HepG2 (cell line): ENCODE measurements at places on chromosomes 4 and X. TPM values are rescaled to one million over a fixed set of nuclear protein-coding genes. Genes with fewer than 3 reads are reported as not detected.
A peak's percentile ranks its signal among the peaks of the same experiment; 100 is the strongest.

The KLHL34 gene
- not detected in 2 replicates for total RNA-seq

The NXF3 gene
- total RNA-seq: not detected in 2 replicates

The PRSS12 gene
- total RNA-seq: 0.02 and 0.08 TPM in 2 replicates

The CORIN gene
- total RNA-seq: 0.11 and 0.84 TPM in 2 replicates

The ACE2 gene
- total RNA-seq: 2.2 and 3.1 TPM in 2 replicates

The PRDM8 gene
- not detected in 2 replicates for total RNA-seq

The USP26 gene
- not detected in 2 replicates for total RNA-seq

The ARHGAP36 gene
- not detected in 2 replicates for total RNA-seq

The ZCCHC18 gene
- total RNA-seq: 0.18 TPM in 1 of 2 replicates, not detected in the other

The TIGD4 gene
- 0.49 and 0.62 TPM in 2 replicates for total RNA-seq

The NFXL1 gene
- total RNA-seq: 18.6 and 22.6 TPM in 2 replicates

- no peak overlapping the region for H3K27ac ChIP-seq
- no peaks in the 10 kb centered on the region for H3K4me1 ChIP-seq
- DNase-seq: no peak
- H3K36me3 ChIP-seq: no peaks in the 10 kb centered on the region
These were observed 40.8 kb downstream of the CLNK start for GRCh38 chr4:10643600-10644425.

GRCh38 chr4:144647590-144647989 lies 1.6 kb downstream of the HHIP start:
- no peak overlapping the region for H3K4me3 ChIP-seq
- H3K27ac ChIP-seq: no peak overlapping the region
- H3K27me3 ChIP-seq: peaks cover 31% of the 10 kb centered on the region
- no peak for DNase-seq
- no peaks in the 10 kb centered on the region for H3K4me1 ChIP-seq

DNA sequence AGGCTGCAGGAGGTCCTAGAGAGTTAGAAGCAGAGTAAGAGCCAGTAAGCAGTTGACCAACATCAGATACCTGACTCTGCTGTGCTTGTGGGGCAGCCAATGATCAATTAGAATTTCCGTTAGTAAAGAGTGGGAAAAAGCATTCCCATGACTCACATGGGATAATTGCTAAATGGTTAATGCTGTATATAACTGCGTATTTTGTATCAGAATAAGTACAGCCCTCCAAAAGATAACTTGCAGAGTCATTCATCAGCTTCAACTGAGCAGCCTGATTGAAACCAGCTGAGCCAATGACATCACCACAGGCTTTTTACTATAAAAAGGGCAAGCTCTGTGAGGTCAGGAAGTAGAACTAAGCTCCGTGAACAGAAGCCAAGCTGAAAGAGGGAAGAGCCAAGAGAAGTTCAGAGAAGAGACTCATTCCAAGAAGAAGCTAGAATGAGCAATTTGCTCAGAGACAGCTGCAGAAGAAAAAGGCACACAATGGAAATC lies 67.9 kb downstream of the PPP3CA start:
- H3K27me3 ChIP-seq: no peaks in the 10 kb centered on the region
- H3K4me3 ChIP-seq: no peak overlapping the region
- H3K27ac ChIP-seq: no peak overlapping the region
- no peak for DNase-seq

- H3K36me3 ChIP-seq: no peaks in the 10 kb centered on the region
- peaks cover 27% of the 10 kb centered on the region for H3K4me1 ChIP-seq
- no peak overlapping the region for H3K27ac ChIP-seq
- H3K4me3 ChIP-seq: no peak overlapping the region
- peak; percentile 43 for DNase-seq
These were observed 6.5 kb upstream of the USP46 start for GRCh38 chr4:52665592-52665991.

GRCh38 chr4:6329478-6330383 lies 60.1 kb downstream of the WFS1 start:
- no peak for DNase-seq
- H3K36me3 ChIP-seq: no peaks in the 10 kb centered on the region
- H3K27me3 ChIP-seq: no peaks in the 10 kb centered on the region; the same call in 1 of the 2 replicates
- H3K27ac ChIP-seq: no peak overlapping the region

GRCh38 chrX:37986893-37987292 lies 19.5 kb upstream of the SYTL5 start:
- H3K4me1 ChIP-seq: peaks cover 12% of the 10 kb centered on the region; the same call in 1 of the 2 replicates
- peak; percentile 10 for DNase-seq
- no peaks in the 10 kb centered on the region for H3K36me3 ChIP-seq
- H3K27ac ChIP-seq: no peak overlapping the region

GRCh38 chr4:76011700-76012387 lies 4.5 kb upstream of the CXCL9 start:
- H3K36me3 ChIP-seq: no peaks in the 10 kb centered on the region
- no peak for DNase-seq
- H3K27me3 ChIP-seq: no peaks in the 10 kb centered on the region
- no peak overlapping the region for H3K27ac ChIP-seq
- H3K4me1 ChIP-seq: no peaks in the 10 kb centered on the region

DNA sequence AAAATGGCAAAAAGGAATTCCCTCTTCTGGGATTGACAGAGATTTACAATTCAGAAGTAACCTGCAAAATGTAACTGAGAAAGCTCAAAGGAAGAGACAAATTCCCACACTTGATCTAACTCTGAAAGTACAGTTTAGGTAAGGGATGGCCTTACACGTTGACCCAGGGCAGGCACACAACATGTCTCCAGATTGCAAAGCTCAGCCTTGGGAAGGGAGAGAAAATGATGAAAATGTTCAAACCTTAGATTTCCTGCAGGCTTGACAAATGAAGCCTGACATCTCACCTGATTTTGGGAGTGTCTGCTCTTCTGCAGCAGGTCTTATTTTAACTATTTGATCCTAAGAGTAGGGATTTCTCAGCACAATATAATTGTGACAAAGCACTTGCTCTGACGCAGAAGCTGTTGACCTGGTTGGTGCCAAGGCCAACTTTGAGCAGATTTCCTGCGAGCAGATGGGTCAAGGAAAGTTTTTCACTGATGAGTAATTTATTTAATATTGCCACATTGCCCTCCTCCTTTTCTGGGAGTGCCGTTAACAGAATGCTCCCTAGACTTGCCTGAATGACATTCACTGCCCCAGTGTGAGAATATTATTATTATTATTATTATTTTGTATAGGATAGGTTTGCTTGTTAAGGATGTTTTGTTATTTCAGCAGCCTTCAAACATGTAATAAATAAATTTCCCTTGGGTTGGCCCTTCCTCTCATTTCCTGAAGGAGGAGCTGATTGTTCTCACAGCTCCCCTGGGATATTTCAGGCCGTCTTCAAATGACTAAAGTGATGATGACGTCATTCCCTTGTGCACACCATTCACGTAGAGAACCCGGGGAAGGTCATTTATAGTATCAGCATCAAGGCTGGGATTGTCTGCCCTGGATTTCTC lies 157.1 kb downstream of the VEGFC start:
- no peak for DNase-seq
- H3K27ac ChIP-seq: no peak overlapping the region
- no peak overlapping the region for H3K4me3 ChIP-seq
- H3K36me3 ChIP-seq: no peaks in the 10 kb centered on the region
- H3K27me3 ChIP-seq: no peaks in the 10 kb centered on the region; the same call in 1 of the 2 replicates

- no peaks in the 10 kb centered on the region for H3K4me1 ChIP-seq
- no peaks in the 10 kb centered on the region for H3K27me3 ChIP-seq
- H3K36me3 ChIP-seq: no peaks in the 10 kb centered on the region
- H3K4me3 ChIP-seq: no peak overlapping the region
- no peak overlapping the region for H3K27ac ChIP-seq
- DNase-seq: no peak
These were observed 194.4 kb upstream of the CPEB2 start for GRCh38 chr4:14807856-14808255.

DNA sequence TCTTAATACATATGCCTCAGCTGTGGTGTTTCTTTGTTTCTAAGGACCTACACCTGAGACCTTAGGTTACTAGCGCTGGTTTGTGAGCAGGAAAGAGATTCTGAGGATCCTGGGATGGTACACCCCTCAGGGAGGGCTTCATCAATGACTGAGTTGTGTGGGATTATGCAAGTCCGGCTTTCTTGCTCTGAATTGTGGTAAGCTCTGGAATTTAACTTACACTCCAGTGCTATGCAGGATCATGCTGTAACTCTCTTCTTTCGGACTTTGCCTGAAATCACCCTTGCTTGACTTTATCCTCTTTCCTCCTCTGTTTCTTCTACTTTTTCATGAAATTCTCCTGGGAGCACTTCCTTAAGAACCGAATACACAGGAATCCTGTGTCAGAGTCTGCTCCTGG lies 431.5 kb upstream of the BOD1L1 start:
- H3K27me3 ChIP-seq: no peaks in the 10 kb centered on the region
- H3K4me1 ChIP-seq: no peaks in the 10 kb centered on the region
- DNase-seq: no peak
- no peak overlapping the region for H3K27ac ChIP-seq
- H3K4me3 ChIP-seq: no peak overlapping the region

DNA sequence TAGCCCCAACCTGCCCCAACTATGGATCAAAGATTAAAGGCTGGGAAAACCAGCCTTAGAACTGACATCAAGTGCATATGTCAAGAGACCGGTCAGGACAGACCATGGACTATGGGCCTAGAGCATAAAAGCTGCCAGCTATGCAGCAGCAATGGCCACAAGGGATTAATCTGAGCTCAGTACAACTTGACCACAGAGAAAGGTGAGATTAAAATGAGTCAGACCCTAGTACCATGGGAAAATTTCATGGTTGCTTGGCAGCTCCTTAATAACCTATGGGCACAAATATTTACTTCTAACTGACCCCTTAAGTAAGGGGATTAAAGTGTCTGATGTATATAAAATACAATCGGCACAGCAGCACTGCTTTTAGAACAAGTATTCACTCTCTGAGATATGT lies 54.4 kb downstream of the CBR4 start:
- H3K27me3 ChIP-seq: no peaks in the 10 kb centered on the region
- H3K36me3 ChIP-seq: no peaks in the 10 kb centered on the region
- no peaks in the 10 kb centered on the region for H3K4me1 ChIP-seq
- H3K4me3 ChIP-seq: no peak overlapping the region
- no peak for DNase-seq

DNA sequence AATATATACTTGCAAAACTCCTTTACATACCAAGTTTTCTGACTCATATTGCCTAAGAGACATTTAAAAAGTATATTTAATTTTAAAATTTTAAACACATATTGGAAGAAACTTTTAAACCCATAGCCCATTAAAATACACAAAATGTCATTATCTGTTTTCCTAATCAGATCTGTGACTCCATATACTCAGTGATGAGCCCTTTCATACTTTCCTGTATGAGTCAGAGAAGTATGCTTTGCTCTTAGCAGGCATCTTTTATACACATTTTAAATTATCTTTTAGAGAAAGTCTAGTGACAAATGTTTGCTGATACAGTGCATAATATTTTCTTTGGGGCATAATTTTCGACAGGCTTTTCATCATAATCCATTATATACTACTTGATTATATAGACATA lies 26.4 kb downstream of the SPIN3 start:
- H3K36me3 ChIP-seq: no peaks in the 10 kb centered on the region
- no peaks in the 10 kb centered on the region for H3K27me3 ChIP-seq
- H3K4me1 ChIP-seq: no peaks in the 10 kb centered on the region

GRCh38 chr4:138405466-138405891 lies 163.3 kb upstream of the SLC7A11 start:
- H3K4me1 ChIP-seq: no peaks in the 10 kb centered on the region
- DNase-seq: no peak
- H3K27me3 ChIP-seq: no peaks in the 10 kb centered on the region
- no peak overlapping the region for H3K27ac ChIP-seq

DNA sequence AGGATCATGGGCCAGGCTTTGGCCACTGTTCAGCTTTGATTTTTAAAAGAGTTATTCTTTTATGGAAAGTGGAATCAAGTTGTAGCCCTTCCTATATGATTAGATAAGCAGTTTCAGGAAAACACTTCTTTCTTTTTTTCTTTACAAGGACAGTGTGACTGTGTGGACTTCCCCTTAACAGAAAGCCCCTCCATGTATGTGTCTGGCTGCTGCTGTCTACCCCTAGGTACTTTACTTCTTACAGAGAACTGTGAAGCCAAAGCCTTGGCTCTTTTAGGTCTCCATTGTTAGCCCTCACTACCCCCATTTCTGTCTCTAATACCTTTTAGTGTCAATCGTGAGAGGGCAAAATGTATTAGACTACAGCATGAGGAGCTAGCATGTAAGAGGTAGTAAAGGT lies 19.1 kb downstream of the VSIG1 start:
- no peak overlapping the region for H3K4me3 ChIP-seq
- no peaks in the 10 kb centered on the region for H3K36me3 ChIP-seq
- no peak overlapping the region for H3K27ac ChIP-seq
- no peaks in the 10 kb centered on the region for H3K27me3 ChIP-seq
- DNase-seq: no peak

GRCh38 chr4:78764498-78764961 lies 11.6 kb upstream of the BMP2K start:
- H3K36me3 ChIP-seq: no peaks in the 10 kb centered on the region
- H3K27me3 ChIP-seq: no peaks in the 10 kb centered on the region
- H3K4me3 ChIP-seq: no peak overlapping the region
- H3K4me1 ChIP-seq: no peaks in the 10 kb centered on the region
- no peak overlapping the region for H3K27ac ChIP-seq
- no peak for DNase-seq

DNA sequence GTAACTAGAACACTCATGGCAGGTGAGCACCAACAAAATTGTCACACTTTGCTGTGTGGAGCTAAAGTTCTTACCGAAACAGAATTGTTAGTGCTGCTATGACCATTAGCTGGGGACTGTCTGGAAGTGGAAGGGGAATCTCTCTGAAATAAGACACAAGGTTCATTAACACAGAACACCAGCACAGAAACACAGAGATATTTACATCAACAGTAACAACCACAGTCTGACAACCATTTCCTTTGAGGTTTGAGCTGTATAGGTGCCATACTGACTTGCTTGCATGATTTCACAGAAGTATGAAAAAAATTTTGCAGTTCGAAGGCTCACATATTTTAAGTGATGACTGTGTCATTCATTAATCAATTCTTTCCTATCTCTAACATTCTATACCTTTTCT lies 109.8 kb downstream of the NYX start:
- peaks cover 4% of the 10 kb centered on the region; the same call in 1 of the 3 replicates for H3K36me3 ChIP-seq
- no peaks in the 10 kb centered on the region for H3K4me1 ChIP-seq
- DNase-seq: no peak
- H3K27me3 ChIP-seq: no peaks in the 10 kb centered on the region

DNA sequence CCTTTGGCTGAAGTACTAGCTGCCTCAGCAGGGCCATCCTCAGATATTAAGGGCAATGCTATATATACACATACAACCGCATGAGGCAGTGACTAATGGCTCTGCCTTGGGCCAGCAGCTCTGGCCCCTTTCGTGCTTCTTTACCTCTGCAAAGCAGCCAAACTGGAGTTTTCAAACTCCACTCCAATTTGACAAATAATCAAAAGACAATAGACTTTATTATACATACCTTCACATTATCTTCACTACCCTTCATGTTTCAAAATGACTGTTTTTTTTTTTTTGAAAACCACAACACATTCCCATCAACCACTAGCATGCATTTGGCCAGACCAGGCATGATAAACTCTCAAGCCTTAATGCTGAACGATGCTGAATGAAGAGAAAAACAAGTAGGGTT lies 187.7 kb downstream of the ENOX2 start:
- DNase-seq: no peak
- H3K27ac ChIP-seq: no peak overlapping the region
- no peaks in the 10 kb centered on the region for H3K36me3 ChIP-seq
- H3K4me1 ChIP-seq: peaks cover 25% of the 10 kb centered on the region
- H3K4me3 ChIP-seq: no peak overlapping the region

- H3K27me3 ChIP-seq: no peaks in the 10 kb centered on the region; the same call in 1 of the 2 replicates
- no peak overlapping the region for H3K27ac ChIP-seq
- no peaks in the 10 kb centered on the region for H3K36me3 ChIP-seq
- peak; percentile 19 for DNase-seq
These were observed 20.6 kb upstream of the TEC start for GRCh38 chr4:48290146-48290772.

- no peaks in the 10 kb centered on the region for H3K36me3 ChIP-seq
- peak; percentile 48 for DNase-seq
- H3K27me3 ChIP-seq: no peaks in the 10 kb centered on the region
These were observed 145.5 kb downstream of the NWD2 start for GRCh38 chr4:37389967-37390580.
